ENCODE measurements at places on chromosomes 5 and 9. TPM values are rescaled to one million over a fixed set of nuclear protein-coding genes. Genes with fewer than 3 reads are reported as not detected.

DNA sequence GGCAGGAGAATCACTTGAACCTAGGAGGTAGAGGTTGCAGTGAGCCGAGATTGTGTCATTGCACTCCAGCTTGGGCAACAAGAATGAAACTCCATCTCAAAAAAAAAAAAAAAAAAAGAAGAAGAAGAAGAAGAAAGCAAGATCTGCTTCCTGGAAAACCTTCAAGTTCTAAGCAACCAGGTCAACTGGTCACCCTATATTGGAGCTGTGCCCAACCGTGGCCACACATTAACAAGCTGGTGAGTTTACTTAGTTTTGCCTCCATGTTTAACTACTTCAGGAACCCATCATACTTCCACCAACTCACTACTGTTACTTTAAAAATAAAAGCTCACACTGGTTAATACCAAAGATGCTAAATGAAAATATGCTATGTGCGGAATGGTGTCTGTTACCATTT, 12.3 kb upstream of the SKP1 start:
- no peak for DNase-seq

- DNase-seq, result peak; percentile 19
Measured at GRCh38 chr9:135939351-135940265, 21.6 kb downstream of the UBAC1 start.

GRCh38 chr9:130805510-130806326, 29.3 kb upstream of the ABL1 start:
- DNase-seq, result no peak

Gene FOXI1
- total RNA-seq, result not detected

Gene PROB1
- 1.2 TPM for total RNA-seq

Gene COL27A1
- 0.30 TPM for total RNA-seq

Measured in CD4-positive, CD25-positive, alpha-beta regulatory T cell (primary cell).